ENCODE measurements at places on chromosomes 5 and 9.

DNA sequence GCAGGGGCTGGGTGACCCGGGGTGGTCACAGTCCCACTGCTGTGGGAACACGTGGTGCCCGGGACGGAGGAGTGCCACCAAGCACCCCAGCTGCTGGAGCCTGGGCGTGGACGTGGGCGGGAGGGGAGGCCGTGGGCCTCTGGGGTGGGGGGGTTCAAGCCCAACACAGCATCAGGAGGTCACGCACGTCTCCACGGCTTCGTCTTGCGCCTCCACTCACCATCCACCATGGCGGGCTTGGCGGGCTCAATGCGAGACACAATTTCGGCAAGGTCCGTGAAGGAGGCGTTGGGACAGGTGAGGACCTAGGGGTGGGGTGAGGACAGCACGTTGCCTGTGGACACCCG is 2.2 kb upstream of the NSMF start:
- no peak for DNase-seq

- peak; percentile 89 for DNase-seq
Measured at GRCh38 chr9:97386733-97387503, 25.0 kb upstream of the TDRD7 start.

- DNase-seq = no peak
Measured at GRCh38 chr9:136717399-136717798, 5.0 kb downstream of the DIPK1B start.

GRCh38 chr9:68805890-68806517 is 101.0 kb downstream of the PIP5K1B start:
- DNase-seq = no peak

DNA sequence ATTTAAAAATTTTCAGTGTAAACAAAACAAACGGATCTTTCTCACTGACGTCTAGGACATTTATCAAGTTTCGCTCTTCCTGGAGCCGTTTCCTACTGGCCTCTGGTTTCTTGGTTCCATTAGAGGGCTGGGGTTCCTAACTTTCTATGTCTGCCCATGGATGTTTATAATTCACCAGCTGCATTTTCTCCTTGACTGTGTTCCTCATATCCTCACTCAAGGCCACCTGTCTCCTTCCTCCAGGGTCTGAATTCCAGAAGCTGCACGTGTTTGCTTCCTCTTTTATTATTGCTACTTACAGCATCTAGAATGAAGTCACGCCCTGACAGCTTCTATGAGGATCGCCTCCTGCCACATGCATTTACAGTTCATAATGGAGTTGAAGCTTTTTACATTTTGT is 74.1 kb upstream of the BASP1 start:
- DNase-seq = peak; percentile 43

DNA sequence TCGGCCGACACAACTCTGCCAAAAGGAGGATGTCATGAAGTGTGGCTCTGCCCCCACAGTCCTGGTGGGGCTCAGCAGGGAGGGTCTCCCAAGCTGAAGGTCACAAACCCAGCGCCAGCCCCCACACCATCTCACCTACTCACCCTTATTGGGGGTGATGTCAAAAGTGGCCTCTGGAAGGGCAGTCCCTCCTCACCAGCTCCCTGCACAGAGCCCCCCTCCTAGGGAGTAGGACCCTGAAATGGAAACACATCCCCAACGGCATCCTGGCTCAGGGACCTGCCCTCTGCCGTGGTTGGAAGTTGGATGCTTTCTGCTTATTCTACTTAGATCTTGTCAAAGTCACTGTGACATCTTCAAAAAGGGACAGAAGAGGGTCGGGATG is 89.5 kb downstream of the NSUN2 start:
- no peak for DNase-seq

DNA sequence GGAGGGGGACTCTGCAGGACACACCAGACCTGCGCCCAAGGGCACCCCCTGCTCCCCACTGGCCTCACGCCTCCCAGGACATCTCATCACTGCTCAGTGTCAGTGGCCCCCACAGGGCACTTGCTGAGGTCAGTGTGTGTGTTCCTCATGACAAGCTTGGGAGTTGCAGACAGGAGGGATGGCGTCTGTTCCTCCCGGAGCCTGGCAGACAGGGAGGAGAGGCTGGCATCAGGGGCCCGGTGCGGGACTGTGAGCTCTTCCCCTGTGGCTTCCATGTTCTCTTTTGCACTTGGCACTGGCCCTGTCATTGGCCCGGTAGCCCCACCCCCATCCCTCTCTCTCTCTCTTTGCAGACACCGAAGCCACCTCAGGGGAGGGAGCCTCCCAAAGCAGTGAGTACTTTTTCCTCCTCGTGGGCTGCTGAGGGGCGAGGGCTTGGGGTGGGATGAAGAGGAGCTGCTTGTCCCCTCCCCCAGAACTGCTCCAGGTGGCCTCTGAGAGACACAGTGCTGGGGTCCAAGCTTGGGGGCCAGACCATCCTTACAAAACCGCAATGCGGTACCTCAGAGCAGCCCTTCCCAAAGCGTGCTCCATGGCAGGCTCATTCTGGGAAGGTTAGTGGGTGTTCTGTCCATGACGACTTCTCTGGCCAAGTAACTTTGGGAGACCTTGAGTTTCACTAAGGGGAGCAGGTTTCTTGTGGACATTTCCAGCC is 75.7 kb downstream of the AMBP start:
- DNase-seq = no peak

DNA sequence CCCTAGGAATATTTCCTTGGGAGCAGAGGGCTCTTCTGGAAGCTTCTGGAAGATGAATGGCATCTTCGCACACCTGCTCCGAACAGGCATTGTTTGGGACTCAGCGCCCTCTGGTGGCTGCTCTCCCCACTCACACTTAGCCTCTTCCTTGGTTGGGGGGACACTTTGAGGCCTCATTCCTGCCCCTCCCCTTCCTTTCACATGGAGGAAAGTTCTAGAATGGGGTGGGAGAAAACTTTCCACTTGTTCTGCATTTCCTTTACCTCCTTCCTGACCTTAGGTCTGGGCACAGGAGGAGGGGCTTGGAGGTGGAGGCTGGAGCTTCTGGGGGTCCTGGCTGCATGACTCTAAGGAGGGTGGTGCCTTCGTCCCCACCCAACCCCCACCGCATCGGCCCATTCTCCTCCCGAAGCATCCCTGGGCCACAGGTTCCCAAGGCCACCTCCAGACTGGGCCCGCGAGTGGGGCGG is 19.3 kb upstream of the SMIM32 start:
- peak; percentile 50 for DNase-seq

DNA sequence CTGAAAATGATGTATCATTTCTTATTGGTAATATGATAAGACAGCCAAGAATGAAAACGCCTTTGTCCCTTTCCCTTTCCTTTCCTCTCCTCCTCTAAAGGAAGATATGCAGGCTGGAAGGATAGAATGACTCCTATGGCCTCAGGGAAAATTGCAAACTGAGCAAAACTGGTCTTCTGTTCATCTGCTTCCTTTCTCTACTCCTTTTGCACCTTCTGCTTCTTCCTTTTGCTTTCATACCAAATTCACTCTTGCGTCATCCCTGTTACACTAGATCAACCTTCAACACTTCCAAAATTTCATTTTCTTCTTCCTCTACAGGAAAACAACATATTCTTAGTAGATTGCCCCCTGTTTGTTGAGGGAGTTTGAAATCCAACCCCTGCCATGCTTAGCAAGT is 234.1 kb downstream of the ADAMTS6 start:
- DNase-seq = no peak

- DNase-seq = no peak
Measured at GRCh38 chr5:82257729-82258128, 20.4 kb downstream of the RPS23 start.
